ENCODE measurements at places on chromosomes 3 and 15.

GRCh38 chr3:113758389-113759024 lies 11.7 kb downstream of the ATP6V1A start:
- no peak for DNase-seq

GRCh38 chr3:126925411-126926171 lies 57.3 kb upstream of the PLXNA1 start:
- no peak for DNase-seq

- no peak for DNase-seq
These were observed 72.1 kb upstream of the MAGI1 start for GRCh38 chr3:66110840-66111239.

DNA sequence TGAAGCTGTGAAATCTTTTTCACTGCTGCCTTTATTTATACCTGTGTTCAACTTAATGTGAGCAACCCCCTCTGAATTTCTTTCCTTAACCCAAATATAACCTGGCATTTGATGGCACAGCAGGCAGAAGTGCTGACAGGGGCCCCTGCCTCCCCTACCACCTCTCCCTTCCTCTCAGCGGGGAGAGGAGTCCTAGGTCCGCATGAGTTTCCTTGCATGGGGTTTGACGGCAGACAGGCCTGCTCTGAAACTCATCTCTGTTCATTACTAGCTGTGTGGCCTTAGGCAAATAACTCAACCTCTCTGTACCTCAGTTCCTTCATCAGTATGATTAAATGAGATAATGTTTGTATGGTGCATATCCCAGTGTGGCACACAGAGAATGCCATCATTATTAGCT lies 79.7 kb downstream of the SEC22A start:
- no peak for DNase-seq

DNA sequence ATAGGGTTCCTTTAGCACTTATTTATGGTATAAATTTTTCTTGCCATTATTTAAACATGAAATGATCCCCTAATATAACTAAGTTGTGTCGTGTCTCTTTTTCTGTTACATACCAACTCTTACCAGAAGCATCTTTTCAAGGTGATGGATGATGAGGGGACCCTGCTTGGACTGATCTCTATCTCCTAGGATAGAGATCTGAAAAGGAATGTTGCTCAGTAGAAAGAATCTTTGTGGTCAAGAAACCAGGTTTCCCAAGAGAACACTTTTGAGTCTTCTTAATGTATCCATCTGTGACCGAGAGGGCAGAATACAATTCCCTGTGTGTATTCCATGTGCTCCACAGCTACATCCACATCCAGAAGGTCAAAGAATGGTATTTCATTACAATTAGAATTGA lies 409.7 kb downstream of the MAGI1 start:
- DNase-seq, result no peak

DNA sequence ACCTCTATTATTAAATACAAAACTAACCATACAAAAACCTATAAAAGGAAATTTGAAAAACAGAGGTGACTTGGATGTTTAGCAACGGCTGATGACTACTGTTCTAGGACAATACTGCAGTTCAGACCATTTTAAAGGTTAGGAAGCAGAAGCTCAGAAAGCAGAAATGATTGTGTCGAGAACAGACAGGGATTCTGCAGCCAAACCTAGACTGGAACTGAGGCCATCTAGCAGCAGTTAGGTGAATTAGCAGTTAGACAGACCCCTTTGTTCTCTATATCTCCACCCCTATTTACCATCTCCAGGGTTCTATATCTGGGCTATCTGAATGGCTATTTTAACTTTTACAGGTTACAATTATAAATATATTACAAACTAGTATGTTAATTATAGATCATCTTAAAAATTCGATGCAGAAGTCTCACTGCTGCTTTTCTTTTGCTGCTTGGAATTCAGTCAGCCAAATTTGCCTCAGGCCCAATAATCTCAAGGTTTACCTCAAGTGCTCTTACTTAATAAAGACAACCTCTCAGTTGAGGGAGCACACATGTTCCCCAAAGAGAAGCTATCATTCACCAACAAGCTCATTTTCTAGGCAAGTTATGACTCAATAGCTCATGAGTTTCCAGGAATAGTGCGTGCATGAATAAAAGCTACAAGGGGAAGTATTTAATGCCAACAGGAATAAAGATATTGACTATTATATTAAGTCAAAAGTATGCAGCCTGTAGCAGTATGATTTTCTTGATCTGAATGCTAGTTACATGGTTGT lies 9.3 kb upstream of the IL1RAP start:
- DNase-seq, result peak; percentile 44

- DNase-seq, result no peak
These were observed 169.7 kb upstream of the AGTR1 start for GRCh38 chr3:148528024-148528423.

- DNase-seq, result no peak
These were observed 34.8 kb upstream of the DCUN1D1 start for GRCh38 chr3:183015185-183015584.

DNA sequence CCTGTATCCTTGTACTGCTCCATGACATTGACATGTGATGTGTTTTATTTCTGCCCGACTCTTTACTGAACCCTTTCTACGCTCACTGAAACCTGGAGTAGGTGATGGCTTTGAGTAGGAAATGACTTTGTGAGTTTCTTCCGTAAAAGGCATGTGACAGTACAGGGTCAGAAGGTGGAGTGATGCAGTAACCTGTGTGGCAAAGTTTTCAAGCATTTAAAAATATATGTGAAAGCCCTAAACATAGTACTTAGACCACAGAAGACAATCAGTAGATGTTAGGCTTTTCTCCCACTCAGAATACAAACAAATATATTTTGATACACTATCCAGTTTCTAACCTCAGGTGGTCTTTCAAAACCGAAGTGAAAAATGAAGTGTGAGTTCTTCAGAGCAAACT lies 31.3 kb upstream of the SACM1L start:
- no peak for DNase-seq

- no peak for DNase-seq
These were observed 28.8 kb downstream of the KNG1 start for GRCh38 chr3:186746008-186746407.

DNA sequence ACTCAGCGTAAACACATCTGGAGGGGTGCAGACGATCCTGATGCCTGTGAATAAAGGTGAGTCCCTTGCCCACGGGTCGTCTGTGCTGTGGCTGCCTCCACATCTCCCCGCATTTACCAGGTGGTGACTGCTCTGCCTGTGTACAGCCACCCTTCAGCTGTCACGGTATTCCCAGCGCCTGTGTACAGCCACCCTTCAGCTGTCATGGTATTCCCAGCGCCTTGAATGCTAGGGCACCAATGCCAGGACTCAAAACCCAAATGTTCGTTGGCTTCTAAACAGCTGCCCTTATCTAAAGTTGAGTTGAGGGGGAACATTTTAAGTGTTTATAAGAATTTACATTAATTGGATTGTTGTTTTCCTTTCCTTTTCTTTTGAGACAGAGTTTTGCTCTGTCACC lies 27.4 kb downstream of the MAP6D1 start:
- DNase-seq, result no peak

- DNase-seq, result no peak
These were observed 49.7 kb downstream of the PDHB start for GRCh38 chr3:58383904-58384303.

GRCh38 chr15:36571301-36571700 lies 8.1 kb upstream of the CDIN1 start:
- no peak for DNase-seq

GRCh38 chr3:167783781-167784180 lies 48.3 kb downstream of the SERPINI1 start:
- no peak for DNase-seq

DNA sequence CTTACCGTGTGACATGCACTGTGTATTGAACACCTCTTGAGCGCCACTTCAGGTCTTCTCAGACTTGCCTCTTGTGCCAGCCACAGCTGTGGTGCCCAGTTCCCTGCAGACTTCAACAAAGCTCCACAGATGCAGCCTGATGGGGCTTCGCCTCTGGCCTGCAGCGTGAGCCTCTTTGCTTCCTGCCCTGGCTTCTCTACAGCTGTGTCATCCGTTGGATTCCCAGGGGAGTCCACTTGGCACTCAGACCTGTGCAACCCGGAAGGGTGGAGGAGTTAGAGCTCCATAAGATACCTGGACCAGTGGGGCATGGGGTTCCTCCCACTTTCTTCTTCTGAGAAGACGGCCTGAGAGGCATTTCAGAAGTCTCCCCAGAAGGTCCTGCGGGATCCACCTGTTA lies 57.7 kb upstream of the BNIP2 start:
- peak; percentile 8 for DNase-seq

DNA sequence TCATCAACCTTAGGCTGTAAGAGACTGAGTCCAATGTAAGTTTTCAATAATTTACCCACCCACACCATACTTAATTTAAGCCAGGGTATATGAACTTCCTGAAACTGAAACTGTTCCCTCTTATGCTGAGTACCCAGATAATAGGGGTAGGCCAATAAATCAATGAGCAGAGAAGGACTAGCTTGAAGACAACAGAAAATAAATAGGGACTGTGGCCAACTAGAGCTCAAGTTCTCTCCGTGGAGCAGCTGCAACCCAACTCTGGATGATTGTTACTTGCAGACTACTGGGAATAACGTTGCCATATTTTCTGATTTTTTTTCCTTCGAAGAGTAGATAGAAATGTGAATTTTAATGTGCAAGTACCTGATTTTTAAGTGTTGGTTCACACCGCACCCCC lies 128.0 kb downstream of the ATG7 start:
- no peak for DNase-seq

DNA sequence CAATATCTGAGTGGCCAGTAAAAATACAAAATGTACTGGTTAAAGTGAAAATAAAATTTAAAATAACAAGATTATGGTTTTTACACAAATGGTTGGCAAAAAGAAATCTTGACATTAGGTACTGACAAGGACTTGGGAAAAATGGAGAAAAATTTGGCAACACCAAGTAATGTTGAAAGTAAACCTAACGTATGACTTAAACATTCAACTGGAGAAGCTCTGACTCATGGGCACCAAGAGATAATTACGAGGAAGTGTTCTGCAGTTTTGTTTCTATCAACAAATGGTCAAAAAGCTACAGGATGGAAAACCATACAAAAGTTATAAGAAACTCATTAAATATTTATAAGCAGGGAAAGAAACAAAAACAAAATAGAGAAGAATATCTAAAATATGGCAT lies 177.7 kb downstream of the ZNF385D start:
- DNase-seq, result no peak

DNA sequence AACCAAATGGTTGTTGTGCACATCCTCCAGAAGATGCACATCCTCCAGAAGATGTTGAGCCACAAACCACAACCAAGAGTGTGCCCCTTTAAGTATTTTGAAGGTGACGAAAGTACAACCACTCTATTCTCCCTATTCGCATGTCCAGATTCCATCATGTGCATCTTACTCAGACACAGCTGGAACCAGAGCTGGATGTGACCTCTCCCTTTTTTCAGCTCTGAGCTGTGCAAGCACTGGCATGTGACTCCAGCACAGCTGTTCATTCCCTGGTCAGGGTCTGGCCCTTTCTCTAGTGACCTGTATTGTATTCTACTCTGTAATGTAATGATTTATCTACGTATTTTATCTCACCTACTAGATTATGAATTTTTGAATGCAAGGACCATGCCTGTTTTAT lies 29.3 kb upstream of the DLG1 start:
- DNase-seq, result no peak

DNA sequence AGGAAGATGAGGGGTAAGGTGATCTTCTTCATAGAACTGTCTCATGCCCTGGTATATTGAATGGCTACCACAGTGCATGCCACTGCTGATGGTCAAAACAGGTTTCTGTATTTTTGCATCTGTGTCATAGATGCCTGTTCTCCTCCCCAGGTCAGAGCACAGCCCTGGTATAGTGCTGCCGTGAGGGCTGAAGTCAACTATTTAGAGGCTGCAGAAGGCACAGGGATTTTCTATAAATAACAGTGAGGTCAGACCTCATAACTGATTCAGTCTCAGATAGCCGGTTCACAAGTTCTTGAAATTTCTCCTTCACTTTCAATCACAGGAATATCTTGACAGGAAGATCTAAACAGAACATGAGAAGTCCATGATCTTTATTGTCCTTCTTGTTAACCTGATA lies 99.2 kb upstream of the NUDT16 start:
- DNase-seq, result no peak

- DNase-seq, result peak; percentile 62
These were observed 78.7 kb upstream of the GCNT3 start for GRCh38 chr15:59532770-59533379.

GRCh38 chr3:186176373-186176990 lies 67.6 kb upstream of the ETV5 start:
- DNase-seq, result no peak

DNA sequence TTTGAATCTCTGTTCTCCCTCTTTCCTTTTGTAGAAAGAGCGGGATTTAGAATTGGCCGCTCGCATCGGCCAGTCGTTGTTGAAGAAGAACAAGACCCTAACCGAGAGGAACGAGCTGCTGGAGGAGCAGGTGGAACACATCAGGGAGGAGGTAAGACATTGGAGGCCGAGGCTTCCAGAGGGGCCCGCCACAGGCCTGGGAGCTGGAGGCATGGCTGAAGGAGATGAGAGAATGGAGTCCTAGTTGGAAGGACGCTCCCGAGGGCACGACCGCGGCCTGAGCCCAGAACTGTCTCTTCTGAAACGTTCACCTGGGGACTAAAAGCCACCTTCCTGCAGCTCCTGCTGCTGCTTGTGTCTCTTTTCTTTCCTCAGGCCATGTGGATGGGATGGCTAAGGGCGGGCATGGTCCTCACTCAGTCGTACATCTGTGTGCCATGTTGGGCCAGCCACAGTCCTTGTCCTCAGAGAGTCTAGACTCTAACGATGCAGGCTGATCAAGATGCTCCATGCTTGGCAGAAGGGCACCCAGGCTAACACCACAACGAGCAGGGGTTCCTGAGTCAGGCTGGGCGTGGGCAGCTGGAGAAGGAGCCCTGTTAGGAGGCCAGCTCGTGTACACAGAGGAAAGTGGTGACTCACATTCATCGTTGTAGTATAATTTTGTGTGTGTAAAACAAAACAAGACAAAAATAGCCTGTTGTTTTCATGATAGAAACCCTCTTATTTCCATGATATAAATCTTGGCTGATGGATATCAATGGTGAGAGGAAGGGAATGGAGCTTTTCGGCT lies 81.1 kb downstream of the CCK start:
- DNase-seq, result no peak

DNA sequence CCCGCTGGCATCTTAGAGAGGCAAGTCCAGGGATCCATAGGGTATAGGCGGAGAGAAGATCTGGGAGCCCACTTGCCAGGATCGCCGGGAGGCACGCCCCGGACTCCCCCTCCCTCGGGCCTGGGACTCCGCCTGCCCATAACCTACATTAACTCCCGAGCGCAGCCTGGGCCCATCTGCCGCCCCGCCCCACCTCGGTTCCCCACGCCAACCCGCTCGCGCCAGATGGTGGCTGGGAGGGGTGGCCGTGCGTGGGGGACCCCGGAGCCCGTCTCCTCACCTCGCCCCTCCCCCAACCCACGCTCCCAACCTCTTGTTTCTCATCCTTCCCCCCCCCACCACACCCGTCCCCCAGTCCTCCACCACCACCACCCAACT lies 1.7 kb upstream of the DLL4 start:
- peak; percentile 63 for DNase-seq

DNA sequence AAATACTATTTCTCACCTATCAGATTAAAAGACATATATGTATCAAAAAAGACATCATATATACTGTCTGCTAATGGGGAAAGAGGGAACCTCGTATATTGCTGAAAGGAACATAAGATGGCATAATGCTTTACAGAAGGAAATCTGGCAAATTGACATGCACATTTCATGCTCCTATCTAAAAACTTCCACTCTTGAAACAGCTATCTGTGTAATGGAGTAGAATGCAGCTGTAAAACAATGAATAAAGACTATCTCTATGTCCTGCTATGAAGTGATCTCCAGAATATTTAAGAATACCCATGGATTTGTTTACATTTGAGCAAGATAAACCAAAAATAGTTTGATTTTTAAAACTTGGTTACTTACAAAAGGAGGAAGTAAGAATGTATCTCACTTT lies 107.4 kb downstream of the TBL1XR1 start:
- no peak for DNase-seq

GRCh38 chr3:131501949-131502348 lies 822 bp downstream of the MRPL3 start:
- DNase-seq, result peak; percentile 11
